Muscle of leg (tissue), 16 donors: ENCODE measurements at places on chromosomes 1 and 21. TPM values are rescaled to one million over a fixed set of nuclear protein-coding genes. Genes with fewer than 3 reads are reported as not detected.
A peak's percentile ranks its signal among the peaks of the same experiment; 100 is the strongest.

The REN gene
- total RNA-seq = not detected

GRCh38 chr1:238350471-238350870, 459.7 kb upstream of the ZP4 start:
- DNase-seq = no peak

DNA sequence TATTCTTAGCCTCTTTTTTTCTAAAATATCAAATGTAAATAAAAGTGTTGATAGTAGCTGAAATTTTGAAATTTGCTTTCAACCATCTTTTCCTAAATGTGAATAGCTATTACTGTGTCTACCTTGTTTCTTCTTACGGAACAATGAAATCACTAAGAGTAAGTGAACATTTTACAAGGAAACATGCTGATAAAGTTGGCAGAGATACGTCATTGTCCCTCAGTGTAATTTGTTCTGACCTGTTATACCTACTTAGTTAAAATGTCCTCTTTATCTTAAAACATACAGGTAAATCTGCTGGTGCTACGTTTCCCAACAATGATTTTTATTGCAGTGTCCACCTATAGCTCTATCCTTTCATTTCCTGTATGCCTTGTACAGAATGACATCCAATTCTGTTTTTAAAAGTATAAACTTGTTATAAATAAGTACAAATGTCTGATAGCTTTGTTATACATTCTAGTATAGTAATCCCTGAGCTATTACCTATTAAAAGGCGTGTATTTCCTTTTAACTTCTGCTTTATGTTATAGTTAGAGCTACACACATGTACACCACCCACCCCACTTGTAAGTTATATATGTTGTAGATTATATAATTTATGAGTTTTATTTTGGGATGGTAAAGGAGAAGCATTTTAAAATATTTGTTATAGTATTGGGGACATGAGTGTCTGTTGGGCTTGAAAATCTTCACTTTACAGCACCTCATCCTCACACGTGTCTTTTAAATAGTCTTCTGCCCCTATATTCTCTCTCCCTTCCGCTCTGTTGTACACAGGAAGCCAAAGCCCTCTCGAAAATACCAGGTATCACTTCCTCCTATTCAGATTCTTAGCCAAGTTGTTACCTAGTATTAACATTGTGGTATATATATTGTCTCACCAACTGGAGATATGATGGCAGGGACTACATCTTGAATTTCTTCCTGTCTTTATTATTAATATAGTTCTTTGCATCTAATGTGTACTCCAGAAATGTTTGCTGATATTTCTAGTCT, 25.2 kb downstream of the LAMC1 start:
- DNase-seq = no peak

- no peak for DNase-seq
These were observed 512.7 kb upstream of the ADGRL4 start for GRCh38 chr1:79519084-79519760.

- DNase-seq = no peak
These were observed 23.0 kb downstream of the MTARC1 start for GRCh38 chr1:220809704-220810103.

DNA sequence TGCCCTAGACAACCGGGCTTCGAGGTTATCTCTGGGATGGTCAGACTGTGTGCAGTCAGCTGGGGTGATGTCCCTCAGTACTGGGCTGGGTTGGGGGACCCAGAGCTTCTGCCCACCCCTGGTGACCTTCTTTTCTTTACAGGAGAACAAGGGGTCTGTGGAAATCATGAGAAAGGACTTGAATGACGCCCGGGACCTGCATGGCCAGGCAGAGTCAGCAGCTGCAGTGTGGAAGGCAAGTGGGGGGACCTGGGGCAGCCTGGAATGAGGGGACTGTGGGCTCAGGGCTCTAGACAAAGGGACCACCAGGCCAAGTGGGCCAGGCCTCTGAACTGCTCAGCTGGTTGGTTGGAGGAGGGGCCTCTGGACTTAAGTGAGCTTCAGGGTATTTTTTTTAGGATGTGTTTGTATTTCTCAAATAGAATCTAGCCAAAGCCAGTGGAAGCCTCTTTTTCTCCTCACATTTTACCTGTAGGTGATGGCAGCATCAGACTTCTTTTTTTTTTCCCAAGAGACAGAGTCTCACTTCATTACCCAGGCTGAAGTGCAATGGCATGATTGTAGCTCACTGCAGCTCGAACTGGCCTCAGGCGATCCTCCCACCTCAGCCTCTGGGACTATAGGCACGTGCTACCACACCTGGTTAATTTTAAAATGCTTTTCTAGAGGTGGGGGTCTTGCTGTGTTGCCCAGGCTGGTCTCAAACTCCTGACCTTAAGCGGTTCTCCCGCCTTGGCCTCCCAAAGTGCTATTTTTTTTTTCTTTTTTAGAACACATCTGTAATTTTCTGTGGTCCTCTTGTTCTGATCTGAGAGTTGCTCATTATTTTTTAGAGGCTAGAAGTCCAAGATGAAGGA, 1.9 kb downstream of the RNF187 start:
- no peak for DNase-seq

- DNase-seq = peak; percentile 65
These were observed 22.9 kb downstream of the NIPAL3 start for GRCh38 chr1:24438423-24438901.

GRCh38 chr1:112257043-112257835, 138.8 kb upstream of the CTTNBP2NL start:
- no peak for DNase-seq

The CELA2B gene
- 2.7 TPM for total RNA-seq

GRCh38 chr1:82015444-82015843, 214.7 kb downstream of the ADGRL2 start:
- no peak for DNase-seq

The EFNA1 gene
- total RNA-seq = 15.3 TPM

The LAMC2 gene
- total RNA-seq = 0.71 TPM

The PTAFR gene
- total RNA-seq = 1.6 TPM

- no peak for DNase-seq
These were observed 73.1 kb downstream of the VPS13D start for GRCh38 chr1:12302798-12303447.

GRCh38 chr1:43058545-43059360, 100.1 kb upstream of the SLC2A1 start:
- peak; percentile 78 for DNase-seq

GRCh38 chr1:48472638-48473037, 634 bp upstream of the SPATA6 start:
- no peak for DNase-seq

DNA sequence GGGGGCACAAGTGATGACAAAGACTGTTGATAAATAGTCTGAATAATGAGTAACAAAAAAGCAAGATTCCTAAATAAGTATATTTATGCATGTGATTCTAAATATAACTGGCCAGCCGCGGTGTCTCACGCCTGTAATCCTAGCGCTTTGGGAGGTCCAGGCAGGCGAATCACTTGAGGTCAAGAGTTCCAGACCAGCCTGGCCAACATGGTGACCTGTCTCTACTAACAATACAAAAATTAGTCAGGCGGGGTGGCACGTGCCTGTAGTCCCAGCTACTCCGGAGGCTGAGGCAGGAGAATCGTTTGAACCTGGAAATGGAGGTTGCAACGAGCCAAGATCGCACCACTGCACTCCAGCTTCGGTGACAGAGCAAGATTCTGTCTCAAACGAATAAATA, 161.5 kb downstream of the TOMM20 start:
- no peak for DNase-seq

The HUNK gene
- total RNA-seq = 4.8 TPM

- peak; percentile 89 for DNase-seq
These were observed 12.3 kb downstream of the PHLDA3 start for GRCh38 chr1:201456499-201457309.

The RIMKLA gene
- 0.71 TPM for total RNA-seq

DNA sequence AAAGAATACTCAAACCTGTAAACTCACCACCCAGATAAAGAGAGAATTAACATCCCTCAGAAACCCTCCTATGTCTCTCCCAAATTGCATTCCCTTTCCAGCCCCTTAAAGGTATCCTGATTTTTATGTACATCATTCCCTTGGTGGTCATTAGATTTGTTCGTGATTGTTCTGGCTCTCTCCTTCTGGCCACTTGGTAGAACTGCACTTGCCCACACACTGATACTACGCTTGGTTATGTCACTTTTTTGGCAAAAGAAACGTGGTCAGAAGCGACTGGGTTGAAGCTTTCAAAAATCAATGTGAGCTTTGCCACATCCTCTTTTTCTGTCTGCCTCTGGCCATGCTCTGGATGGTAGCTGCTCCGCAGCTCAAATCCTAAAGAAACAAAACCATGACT, 76.3 kb downstream of the KRTAP19-8 start:
- DNase-seq = no peak

GRCh38 chr21:28485301-28486022, 507.2 kb downstream of the LTN1 start:
- DNase-seq = no peak

GRCh38 chr1:178277793-178278530, 184.1 kb downstream of the RASAL2 start:
- no peak for DNase-seq

DNA sequence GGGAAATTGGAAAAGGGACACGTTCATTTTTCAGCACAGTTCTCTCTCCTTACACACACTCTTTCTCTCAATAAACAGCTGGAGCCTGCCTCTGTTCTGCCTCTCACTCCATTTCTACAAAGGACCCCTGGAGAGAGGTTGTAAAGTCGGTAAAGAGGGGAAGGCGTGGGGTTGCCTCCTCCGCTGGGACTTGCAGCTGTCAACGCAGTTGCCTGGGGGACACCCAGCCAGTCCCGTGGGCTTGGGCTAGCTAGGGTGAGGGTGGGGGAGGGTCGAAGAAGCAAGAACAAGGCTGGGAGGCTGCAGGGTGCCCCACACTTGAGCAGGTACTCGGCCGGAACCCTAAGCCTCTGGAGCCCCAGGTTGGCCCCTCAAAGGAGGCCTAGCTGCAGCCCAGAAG, 27.6 kb downstream of the C1orf216 start:
- DNase-seq = no peak

DNA sequence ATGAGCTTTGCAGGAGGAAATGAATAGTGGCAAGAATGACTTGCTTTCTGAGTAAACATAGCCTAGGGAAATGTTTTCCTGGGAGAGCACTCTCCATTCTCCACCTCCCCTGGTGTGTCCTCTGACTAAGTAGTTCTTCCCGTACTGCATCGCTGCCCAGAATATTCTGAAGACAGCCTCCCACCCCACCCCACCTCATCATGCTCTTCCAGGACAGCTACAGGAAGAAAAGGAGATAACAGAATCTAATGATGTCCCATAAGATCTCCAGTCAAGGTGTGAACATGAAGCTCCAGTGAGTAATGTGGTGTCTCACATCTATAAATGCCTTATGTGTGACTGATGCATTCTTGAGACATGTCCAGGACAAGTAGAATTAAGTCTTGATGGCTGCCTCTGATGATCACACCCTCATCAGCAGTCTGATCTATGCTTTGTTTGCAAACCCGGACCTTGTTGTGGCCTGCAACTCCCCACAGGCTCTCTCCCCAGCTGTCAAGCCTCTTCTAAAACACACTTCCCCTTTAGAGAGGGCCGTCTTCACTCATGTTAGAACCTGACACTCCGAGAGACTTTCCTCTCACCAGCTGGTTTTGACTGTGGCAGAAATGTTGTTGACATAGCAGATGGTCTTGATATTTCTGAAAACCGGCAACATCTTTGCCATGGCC, 183.0 kb downstream of the CYYR1 start:
- peak; percentile 33 for DNase-seq

The RORC gene
- total RNA-seq = 8.6 TPM

DNA sequence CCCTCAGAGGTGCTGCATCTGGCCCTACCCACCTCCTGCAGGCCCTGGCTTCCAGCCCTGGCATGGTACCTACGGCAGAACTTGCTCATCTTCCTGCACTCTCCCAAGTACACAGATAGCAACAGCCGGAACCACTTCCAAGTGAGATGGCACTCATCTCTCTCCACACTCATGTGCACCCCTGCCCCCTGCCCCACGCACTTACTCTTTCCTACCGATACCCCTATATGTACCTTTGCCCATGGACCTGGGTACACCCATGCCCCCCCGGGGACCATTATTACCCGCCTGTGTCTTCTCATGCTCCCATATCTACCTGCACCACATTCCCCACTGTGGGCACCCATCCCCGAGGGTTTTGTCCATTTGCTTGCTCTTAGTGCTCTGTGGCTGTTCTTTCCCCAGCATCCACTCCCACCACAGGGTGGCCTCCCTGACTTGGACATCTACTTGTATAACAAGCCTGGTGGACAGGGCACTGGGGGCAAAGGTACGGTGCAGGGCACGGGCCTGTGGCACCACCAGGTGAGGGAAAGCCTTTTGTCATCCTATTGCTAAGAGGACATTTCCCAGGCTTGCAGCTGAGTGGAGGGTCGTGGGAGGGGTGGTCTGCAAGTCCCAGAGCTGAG, 14.7 kb downstream of the HYI start:
- no peak for DNase-seq
